Retina (tissue), 1 donor: ENCODE measurements at places on chromosomes 6 and 20.

- no peak for DNase-seq
Measured at GRCh38 chr20:37308086-37309050, 18.9 kb downstream of the MANBAL start.

GRCh38 chr6:123415844-123416468 is 220.8 kb downstream of the TRDN start:
- DNase-seq, result peak; percentile 55

GRCh38 chr20:51894619-51895018 is 92.3 kb upstream of the SALL4 start:
- DNase-seq, result no peak

- no peak for DNase-seq
Measured at GRCh38 chr20:4305091-4305490, 289.7 kb upstream of the RNF24 start.

DNA sequence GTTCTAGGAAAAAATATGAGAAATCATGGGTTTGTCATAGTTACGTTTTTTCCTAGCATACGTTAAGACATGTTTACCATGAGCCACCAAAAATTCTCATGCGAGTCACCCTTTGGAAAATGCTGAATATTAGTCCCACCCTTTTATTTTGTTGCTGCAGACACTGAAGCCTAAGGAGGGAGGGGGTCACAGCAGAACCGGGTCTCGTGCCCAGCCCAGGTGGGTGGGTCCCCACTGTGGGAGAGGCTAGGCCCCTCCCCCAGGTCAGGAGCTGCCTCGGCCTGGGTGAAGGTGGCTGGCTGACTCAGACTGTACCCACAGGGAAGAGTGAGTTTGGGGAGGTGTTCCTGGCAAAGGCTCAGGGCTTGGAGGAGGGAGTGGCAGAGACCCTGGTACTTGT is 26.2 kb upstream of the SRF start:
- no peak for DNase-seq

DNA sequence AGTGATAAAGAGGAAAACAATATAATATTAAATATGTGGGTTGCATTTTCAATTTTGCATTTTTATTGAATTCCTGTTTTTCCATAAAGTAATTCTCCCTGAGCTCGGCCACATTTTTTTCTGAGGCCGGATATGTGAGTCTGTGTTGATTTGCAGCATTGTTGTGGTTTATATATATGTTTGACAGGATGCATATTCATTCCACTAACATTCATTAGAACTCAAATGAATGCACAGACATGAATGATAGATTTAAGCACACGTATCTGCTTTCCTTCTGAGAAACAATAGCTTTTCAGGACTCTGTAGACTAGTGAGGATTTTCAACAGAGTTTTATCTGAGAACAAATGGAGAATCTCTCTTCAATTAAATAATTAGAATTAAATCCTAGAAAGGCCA is 10.6 kb upstream of the EXOC2 start:
- no peak for DNase-seq

- DNase-seq, result no peak
Measured at GRCh38 chr20:51140671-51141070, 117.8 kb upstream of the KCNG1 start.

GRCh38 chr6:11142296-11143027 is 30.9 kb upstream of the ERVFRD-1 start:
- no peak for DNase-seq

- DNase-seq, result no peak
Measured at GRCh38 chr6:11810039-11810541, 31.5 kb upstream of the ADTRP start.

DNA sequence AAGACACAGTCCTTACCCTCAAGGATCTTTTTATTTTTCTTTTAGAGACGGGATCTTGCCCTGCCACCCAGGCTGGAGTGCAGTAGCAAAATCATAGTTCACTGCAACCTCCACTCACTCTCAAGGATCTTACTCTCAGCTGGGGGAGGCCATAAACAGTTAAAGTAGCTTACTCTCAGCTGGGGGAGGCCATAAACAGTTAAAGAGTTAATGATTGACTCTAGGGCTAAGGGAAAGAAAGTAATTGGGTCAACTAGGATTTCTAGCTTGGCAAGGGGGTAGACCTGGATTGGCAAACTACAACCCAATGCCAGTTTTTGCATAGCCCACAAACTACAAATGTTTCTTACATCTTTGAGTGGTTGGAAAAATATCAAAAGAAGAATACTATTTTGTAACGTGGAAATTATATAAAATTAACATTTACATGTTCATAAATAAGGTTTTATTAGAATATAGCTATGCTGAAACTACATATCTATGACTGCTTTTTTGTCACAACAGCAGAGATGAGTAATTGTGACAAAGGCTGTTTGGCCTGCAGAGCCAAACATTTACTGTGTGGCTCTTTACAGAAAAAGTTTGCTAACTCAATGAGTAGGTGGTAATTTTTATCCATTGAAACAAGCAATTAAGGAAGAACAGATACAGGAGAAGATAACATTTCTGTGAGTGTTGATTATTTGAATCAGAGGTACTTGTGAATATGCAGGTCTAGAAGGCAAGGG is 46.4 kb downstream of the PTPRA start:
- no peak for DNase-seq

DNA sequence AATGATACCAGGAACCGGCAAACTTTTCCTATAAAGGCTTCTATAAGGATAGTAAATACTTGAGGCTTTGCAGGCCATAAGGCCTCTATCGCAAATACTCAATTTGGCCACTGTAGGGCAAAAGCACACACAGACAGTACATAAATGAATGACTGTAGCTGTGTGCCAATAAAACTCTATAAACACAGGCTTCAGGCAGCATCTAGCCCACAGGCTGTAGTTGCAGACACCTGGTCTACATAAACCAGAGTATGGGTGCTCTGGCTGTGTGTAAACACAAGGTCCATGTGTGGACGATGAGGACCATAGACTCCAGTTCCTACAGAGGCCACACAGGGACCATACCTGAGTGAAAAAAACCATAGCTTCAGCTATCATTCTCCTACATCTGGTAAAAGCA is 52.2 kb downstream of the ZMYND8 start:
- DNase-seq, result no peak

- no peak for DNase-seq
Measured at GRCh38 chr20:60331688-60332300, 373.6 kb downstream of the CDH26 start.

DNA sequence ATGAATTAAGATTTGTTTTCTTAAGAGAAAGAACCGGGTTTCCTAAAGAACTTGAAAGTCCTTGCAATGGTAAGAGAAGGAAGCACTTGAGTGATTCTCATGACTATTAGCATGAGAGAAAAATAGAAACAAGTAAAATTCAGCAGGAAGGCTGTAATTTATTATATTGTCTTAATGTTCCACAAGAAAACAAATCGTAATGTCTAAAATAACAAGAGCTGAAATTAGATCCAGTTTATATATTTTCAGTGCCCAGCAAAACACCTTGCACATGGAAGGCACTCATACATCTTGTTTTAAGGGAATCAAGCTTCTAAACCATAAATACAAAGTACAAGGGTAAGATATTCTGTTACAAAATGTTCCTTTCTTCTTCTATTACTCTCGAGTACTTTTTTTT is 229.4 kb upstream of the PLN start:
- no peak for DNase-seq

DNA sequence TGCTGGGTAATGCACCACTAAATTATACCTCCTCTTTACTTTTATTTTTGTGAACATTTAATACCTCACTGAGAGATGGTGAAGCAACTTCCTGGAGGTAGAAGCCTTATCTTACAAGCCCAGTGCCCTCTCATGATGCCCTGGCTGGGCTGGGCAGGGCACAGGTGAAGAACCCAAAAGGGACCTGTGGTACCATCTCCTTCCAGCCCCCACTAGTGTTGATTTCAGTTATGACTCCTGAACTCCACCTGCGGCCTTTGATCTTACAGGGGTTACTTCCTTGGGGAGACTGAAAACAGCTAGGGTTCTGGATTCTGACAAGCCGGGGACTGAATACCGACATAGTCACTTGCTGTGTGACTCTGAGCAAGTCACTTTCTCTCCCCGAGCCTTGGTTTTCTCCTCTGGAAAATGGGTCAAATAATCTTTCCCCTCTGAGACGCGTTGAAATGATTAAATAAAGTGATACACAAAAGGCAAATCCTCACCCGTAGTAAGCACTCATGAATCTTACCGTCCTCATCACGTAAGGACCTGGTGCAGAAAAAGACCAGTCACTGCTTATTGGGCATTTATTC is 1.2 kb downstream of the SLC13A3 start:
- no peak for DNase-seq

DNA sequence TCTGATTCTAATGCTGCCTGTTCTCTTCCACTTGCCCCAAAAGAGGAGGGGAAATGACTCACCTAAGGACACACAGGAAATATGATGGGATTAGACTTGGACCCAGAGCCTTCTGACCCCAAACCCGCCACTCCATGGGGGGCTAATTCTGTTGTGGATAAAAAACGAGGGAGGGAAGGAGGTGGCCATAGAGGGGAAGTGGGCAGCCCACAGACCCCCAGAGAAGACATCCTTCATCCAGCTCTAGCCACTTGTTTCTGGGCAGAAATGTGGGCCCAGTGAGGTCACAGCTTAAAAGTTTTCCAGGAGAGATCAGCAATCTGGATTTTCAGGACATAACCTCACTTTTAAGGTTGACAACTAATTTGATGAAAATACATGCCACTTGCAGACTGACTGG is 202.1 kb downstream of the ANKRD60 start:
- DNase-seq, result no peak
